ENCODE measurements at places on chromosomes 2 and 18. TPM values are rescaled to one million over a fixed set of nuclear protein-coding genes. Genes with fewer than 3 reads are reported as not detected.

Gene BCL11A
- polyA plus RNA-seq, result 14.2 TPM

GRCh38 chr2:181076658-181077057 is 96.3 kb downstream of the UBE2E3 start:
- no peak for DNase-seq

GRCh38 chr18:74895686-74896085 is 298.0 kb downstream of the ZNF407 start:
- no peak for DNase-seq

DNA sequence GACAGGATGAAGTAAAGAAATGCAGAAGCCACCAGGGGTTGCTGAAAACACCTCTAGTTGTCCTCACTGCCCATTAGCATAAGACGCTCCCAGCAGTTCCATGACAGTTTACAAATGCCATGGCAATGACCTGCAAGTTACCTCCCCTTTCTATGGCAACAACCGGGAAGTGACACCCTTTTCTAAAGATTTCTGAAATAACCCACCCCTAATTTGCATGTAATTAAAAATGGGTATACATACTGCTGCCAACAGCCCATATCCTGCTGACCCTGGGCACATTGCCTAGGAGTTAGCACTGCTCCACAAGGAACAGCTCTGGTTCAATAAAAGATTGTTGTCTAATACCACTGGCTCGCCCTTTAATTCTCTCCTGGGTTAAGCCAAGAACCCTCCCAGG is 178.3 kb upstream of the LRATD1 start:
- no peak for DNase-seq

- DNase-seq, result no peak
These were observed 8.4 kb upstream of the POU3F3 start for GRCh38 chr2:104845552-104845931.

Gene GPR45
- polyA plus RNA-seq, result not detected

Data from renal cortex interstitium (tissue), 15 donors.